ENCODE measurements at places on chromosomes 12 and 14.

DNA sequence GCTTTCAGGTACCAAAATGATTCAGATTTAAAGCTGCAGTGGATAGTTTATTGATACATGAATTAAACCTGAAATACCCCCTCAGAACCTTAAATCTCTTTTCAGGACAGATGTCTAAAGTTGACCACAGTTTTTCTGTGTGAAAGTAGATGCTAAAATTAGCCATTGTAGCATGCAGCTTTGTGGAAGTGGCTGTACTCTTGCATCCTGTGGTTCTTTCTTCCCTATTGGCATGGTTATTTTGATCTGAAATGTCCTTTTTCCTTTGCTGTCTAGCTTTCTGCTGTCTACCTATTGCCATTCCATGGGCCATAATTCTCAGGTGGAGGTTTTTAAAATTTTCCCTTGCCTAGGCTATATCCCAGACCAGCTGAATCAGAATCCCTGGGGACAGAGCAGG lies 455.6 kb downstream of the ZFP36L1 start:
- no peak for DNase-seq

GRCh38 chr14:39469094-39469710 lies 37.0 kb upstream of the FBXO33 start:
- DNase-seq: no peak

GRCh38 chr14:55381561-55381960 lies 30.1 kb downstream of the ATG14 start:
- no peak for DNase-seq

DNA sequence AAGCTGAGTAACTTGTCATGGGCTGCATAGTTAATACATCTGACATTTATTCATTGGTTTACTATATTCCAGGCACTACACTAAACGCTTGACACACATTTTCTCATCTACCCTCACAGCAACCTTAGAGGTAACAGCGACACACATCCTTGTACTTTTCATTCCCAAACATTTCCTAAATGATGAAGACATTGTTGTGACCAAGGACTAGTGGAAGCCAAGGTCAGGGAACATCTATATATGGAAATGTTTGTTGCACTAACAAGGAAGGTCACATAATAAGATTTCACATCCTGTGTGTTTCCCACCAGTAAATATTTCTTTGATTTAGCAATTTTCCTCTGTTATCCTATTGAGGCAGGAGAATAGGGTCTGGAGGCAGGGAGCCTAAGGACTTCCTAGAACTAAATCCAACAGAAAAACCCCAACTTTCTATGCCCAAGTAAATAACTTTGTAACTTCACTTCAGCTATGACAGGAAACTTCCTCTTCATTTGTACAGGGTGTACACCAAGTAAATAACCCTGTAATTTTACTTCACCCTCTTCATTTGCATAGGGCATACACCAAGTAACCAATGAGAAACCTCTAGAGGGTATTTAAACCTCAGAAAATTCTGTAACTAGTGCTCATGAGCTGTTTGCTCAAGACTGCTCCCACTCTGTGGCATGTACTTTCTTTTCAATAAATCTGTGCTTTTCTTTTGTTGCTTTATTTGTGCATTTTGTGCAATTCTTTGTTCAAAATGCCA lies 48.4 kb downstream of the ZNF641 start:
- no peak for DNase-seq

- DNase-seq: peak; percentile 43
These were observed 412.4 kb downstream of the PCNX1 start for GRCh38 chr14:71319666-71320065.

DNA sequence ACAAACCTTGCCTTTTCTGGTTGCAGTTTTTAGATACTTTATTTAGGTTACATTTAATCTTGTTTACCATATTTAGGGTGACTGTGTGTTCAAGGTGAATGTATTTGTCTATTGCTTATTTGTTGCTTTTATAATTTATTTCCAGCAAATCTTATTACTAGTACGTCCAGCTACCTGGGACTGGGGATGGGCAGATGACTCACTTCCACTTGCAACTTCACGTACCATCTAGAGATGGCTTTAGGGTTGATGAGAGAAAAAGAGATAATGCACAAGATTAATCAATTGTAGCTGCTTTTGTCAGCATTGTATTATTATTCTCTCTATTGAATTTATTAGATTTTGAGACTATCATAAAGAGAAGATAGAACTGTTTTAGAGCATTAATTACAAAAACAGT lies 5.1 kb downstream of the MIPOL1 start:
- no peak for DNase-seq

DNA sequence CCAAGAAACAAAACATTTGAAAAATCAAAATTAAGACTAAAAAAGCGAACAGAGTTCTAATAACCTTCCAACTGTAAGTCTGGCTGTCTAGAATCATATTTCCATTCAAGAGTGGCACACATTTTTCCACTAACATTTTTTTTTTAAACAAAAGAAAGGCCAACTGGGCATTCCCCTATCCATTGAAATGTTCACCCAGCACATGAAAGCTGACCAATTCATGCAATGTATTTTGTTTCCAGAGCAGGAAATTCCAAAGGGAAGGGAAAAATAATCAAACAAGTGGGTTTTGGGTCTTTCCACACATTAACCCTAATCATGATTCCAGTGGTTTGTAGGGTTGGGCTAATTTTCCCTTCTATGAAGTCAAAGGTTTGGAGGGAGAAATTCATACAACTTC lies 206.5 kb downstream of the CALM1 start:
- no peak for DNase-seq

DNA sequence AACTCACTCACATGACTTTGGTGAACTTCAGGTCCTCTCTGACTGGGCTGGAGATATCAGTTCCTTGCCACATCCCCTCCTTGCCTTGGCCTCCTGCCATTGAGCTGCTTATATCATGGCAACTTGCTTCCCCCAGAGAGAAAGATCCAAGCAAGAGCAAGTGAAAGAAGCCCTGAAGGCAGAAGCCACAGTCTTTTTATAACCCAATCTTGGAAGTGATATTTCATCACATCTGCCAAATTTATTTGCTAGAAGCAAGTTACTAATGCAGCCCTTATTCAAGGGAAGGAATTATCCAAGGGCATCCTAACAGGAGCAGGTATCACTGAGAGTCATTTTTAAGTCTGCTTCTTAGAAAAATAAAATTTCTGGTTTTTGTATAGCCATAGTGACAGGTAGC lies 127.8 kb downstream of the SLC38A4 start:
- no peak for DNase-seq

DNA sequence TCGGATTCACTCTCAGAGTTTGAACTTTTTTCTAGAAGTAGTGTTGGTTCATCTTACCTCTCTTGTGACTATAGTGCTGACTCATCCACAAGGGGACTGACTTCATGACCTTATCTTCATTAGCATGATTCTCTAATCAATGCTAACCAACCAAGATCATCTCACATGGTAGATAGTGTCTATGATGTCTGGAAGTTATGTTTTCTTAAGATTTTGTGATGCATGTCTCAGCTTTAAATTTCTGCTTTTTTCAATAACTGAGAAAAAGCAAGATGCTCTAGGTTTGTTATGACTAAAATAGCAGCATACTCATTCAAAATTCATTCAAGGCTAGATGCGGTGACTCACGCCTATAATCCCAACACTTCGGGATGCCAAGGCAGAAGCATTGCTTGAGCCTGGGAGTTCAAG lies 12.3 kb upstream of the SLC35E3 start:
- no peak for DNase-seq

GRCh38 chr12:98402091-98402490 lies 113.3 kb upstream of the TMPO start:
- DNase-seq: no peak

- no peak for DNase-seq
These were observed 3.4 kb downstream of the MMP17 start for GRCh38 chr12:131831635-131832041.

GRCh38 chr12:31626270-31626995 lies 33.1 kb upstream of the ETFBKMT start:
- no peak for DNase-seq

DNA sequence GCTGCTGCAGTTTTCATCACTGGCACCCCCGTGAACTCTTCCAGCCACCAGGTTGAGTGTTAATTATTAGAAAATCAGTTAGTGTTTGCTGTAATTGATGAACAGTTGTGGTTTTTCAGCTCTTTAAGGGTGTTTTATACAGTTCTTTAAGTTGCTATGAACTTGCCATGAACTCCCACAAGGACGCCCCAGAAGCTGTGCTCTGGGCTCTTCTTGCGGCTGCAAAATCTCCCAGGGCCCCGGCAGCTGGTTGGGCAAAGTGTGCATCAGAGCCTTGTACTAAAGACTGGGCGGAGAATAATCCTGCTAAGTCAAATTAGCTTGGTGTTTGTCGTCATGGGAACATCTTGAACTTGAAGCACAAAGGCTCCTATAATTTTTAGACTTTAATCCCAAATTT lies 82.2 kb downstream of the EML1 start:
- no peak for DNase-seq

GRCh38 chr12:100877776-100878175 lies 83.2 kb downstream of the ANO4 start:
- DNase-seq: no peak

DNA sequence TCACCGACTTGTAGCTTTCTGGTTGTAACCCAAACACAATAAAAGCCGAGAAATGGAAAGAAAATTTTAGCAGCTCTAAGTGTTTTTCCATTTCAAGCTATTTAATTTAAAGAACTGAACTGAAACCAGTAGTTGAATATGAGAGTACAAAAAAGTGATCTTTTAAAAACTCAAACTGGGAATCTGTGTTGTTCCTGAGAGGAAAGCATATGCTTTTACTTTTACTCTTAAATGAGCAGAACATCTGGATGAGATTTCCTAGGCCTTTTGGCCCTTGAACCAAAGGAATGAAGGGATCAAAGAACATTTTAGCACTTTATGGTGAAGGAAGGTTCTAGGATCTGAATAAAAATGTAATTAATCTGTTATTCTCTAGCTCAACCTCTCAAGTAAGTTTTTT lies 1.3 kb downstream of the KERA start:
- no peak for DNase-seq

DNA sequence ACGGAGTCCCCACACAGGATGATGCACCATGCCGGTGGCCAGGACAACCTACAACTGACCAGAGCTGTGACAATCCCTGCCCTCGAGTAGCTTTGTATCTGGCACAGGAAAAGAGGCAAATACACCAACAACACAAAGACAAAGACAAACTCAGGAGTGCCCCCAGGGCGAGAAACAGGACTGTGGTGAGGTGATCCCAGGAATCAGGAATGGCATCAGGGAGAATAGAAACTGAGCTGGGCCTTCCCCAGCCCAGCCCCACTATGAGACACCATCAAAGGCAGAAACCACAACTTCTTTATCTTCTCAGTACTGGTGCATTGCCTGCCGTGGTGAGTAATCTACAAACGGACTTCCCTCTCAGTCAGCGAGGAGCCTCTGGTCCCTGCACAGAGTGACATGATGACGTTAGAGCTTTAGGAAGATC lies 157.7 kb downstream of the TTC7B start:
- no peak for DNase-seq

GRCh38 chr12:70928071-70928470 lies 7.5 kb upstream of the PTPRR start:
- DNase-seq: no peak

GRCh38 chr14:58280954-58281787 lies 17.2 kb upstream of the ARID4A start:
- DNase-seq: peak; percentile 4

GRCh38 chr12:51493281-51493680 lies 68.7 kb downstream of the SLC4A8 start:
- DNase-seq: no peak

GRCh38 chr12:64273527-64274403 lies 51.7 kb upstream of the KICS2 start:
- DNase-seq: no peak

GRCh38 chr14:61927520-61927919 lies 165.3 kb downstream of the SNAPC1 start:
- DNase-seq: no peak

- DNase-seq: no peak
These were observed 8.8 kb downstream of the MYG1 start for GRCh38 chr12:53308276-53308675.

DNA sequence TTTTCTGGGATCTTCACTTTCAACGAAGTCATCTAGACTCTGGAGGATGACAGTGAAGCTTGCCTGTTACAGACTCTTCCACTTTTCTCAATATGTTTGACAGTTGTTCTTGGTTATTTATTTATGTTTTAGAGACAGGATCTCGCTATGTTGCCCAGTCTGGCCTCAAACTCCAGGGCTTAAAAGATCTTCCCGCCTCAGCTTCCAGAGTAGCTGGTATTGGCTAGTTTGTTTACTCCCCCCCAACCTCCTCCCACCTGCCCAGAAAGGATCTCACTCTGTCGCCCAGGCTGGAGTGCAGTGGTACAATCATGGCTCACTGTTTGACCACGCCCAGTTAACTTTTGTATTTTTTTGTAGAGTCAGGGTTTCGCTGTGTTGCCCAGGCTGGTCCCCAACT lies 3.3 kb downstream of the SPATS2 start:
- DNase-seq: no peak

- no peak for DNase-seq
These were observed 40.4 kb downstream of the DDX51 start for GRCh38 chr12:132103542-132104308.

GRCh38 chr14:71141701-71142374 lies 234.6 kb downstream of the PCNX1 start:
- no peak for DNase-seq

DNA sequence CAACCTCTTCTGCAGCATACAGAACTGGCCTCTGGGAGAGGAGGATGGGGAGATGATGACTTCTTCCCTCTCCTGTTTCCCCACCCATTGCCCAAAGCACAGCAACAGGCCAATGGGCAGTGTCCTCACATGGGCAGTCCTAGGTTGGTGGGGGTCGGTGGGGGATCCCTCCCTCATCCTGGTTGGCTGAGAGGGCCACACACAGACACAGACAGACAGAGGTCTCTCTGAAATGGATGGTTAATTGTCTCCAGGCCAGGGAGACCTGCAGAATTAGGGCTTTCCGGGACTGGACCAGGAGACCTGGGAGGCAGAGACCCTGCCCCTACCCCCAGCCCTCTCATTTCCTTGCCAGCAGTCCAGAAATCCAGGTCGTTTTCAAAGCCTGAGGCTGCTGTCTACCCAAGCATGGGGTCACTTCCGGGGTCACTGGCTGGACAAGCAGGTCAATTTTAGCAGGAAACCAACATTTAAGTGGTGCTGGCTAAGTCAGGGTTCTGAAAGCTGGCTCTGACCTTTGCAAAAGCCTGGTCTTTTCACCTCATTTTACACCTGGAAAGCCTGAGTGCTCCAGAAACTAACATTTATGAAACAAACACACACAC lies 48.6 kb upstream of the TBX3 start:
- DNase-seq: no peak

- DNase-seq: no peak
These were observed 5.1 kb downstream of the CACNA1C start for GRCh38 chr12:2057795-2058408.

DNA sequence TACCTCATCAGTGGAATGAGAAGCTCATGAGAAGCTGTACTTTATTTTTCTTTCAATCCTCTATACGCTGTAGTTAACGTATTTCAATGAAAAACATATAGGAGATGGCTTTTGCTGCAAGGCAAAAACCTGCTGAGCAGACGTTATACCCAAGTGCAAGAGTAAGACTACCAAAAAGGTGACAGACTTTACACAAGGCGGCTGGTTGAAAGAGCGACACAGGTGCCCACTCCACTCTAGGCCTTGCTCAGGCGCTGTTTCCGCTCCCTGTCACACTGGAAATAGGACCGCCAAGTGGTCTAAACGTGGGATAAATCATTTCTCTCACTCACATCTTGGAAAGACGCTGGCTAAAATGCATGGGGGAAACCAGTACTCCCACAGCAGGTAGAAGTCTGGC lies 54.5 kb downstream of the PPP2R5C start:
- no peak for DNase-seq

- DNase-seq: no peak
These were observed 7.8 kb upstream of the SSH1 start for GRCh38 chr12:108865169-108865568.

GRCh38 chr12:116495260-116495659 lies 63.9 kb upstream of the MAP1LC3B2 start:
- DNase-seq: no peak
